MM.1S (cell line): ENCODE measurements at places on chromosomes 4 and X.

- no peak for DNase-seq
Observed at GRCh38 chr4:65600656-65601055, 69.6 kb downstream of the EPHA5 start.

- DNase-seq = peak; percentile 59
Observed at GRCh38 chr4:13678186-13678924, 50.8 kb upstream of the BOD1L1 start.

GRCh38 chrX:54386314-54386713 is 28.5 kb upstream of the WNK3 start:
- no peak for DNase-seq

GRCh38 chr4:17324386-17324830 is 187.5 kb downstream of the QDPR start:
- DNase-seq = peak; percentile 63

DNA sequence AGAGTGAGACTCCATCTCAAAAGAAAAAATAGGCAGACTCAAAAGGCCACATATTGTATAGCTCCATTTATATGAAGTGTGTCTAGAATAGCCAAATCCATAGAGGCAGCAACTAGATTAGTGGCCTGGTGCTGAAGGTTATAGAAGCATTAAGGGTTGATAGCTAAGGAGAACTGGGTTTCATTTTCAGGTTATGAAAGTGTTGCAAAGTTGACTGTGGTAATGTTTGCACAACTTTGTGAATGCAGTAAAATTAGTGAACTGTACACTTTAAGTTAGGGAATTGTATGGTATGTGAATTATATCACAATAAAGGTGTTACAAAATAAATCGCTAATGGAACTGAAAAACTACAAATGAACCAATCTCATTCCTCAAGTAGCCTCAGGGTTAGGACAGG is 28.3 kb downstream of the TXLNG start:
- no peak for DNase-seq

DNA sequence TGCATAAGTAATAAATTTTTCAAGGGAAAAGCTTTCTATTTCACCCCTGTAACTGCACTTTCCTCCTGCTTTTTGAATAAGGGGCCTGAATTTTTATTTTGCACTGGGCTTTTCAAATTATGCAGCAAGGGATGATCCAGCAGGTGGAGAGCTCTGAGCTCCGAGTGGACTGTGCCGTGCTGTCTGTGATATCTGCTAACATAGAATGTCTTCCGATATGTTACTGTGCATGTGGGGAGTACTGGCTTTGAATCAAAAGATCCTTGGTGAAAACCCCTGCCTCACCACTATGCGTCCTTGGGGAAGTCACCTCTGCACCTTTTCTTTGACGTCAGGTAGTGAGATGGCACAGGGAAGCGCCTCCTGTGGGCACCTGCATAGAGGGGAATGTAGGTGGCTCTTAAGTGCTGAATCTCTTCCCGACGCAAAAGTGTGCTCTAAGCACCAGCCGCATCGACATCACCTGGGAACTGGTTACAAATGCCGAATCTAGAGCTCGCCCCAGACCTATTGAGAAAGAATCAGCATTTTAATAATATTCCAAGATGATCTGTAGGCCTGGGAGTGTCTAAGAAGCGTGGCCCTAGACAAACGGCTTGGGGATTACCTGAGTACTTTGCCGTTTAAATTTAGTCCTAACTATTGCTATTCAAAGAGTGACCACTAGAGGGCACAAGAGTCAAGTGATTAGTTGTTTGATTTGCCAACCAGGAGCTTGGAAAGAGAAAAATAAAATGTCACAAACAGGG is 19.2 kb upstream of the WFS1 start:
- peak; percentile 75 for DNase-seq

DNA sequence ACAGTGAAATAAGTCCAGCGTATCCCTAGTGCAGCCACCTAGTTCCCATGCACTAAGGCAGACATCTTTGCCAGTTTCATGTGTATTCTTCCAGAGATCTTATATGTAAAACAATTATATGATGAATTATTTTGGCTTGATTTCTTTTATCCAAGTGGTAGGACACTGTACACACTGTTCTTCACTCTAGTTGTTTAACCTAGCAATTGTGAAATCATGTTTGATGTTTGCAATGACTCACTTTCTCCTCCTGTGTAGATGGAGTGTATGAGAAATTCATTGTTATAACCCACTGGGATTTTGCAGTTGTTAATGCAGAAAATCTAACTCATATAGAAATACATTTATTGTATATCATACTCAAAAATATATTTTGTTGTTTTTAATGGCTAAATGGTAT is 17.5 kb upstream of the TBC1D1 start:
- DNase-seq = no peak

GRCh38 chrX:71178908-71179307 is 34.3 kb downstream of the NLGN3 start:
- DNase-seq = peak; percentile 63

DNA sequence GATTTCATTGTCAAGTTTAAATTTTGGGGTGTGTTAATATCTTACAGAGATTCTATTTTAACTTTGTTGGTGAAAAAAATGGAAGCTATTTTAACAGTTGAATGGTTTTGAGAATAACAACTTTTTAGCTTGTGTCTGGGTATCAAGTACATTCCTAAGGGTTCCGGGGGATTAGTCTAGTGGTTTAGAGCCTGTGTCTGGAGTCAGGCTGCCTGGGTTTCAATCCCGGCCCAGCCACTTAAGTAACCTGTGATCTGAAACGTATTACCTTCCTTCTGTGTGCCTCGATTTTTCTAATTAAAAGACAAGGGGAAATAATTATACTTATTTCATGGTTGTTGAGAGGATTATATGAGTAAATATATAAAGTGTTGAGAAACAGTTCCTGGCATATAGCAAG is 288.6 kb upstream of the NR3C2 start:
- DNase-seq = no peak

- DNase-seq = no peak
Observed at GRCh38 chrX:138794246-138794645, 82.7 kb upstream of the FGF13 start.

GRCh38 chrX:72078411-72078810 is 53.3 kb downstream of the RTL5 start:
- DNase-seq = no peak

DNA sequence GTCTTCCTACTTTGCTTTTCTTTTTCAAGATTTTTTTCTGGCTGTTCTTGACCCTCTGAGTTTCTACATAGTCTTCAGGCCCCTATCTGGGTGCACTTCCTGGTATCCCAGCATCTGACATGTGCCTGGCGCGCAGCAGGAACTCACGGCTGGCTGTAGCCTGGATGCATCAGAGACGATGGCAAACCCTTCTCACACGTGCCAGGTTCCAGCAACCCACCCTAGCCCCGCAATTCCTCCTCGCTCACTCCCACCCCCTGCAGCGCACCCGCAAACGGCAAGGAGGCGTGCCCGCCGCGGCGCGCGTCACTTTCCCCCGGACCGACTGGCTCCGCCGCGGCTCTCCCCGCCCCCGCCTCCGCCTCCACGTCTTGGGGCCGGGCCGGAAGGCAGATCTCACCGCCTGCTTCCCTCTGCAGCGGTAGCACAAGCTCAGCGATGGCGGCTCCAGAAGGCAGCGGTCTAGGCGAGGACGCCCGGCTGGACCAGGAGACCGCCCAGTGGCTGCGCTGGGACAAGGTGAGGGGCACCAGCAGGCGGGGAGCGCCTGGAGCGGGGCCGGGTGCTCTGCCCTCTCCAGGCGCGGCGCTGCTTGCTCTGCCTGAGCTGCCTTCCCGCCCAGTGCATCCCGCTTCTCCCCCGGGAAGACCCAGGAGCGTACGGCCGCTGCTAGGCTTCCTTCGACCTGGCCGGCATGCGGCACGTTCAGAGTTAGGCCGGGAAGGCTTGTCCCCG is at the start of gene PGM2:
Gene PGM2 (plus strand): TSS at position 392 of the 735 bp plus-strand sequence. CDS start 47 bp downstream, at position 439.
- DNase-seq = peak; percentile 90

DNA sequence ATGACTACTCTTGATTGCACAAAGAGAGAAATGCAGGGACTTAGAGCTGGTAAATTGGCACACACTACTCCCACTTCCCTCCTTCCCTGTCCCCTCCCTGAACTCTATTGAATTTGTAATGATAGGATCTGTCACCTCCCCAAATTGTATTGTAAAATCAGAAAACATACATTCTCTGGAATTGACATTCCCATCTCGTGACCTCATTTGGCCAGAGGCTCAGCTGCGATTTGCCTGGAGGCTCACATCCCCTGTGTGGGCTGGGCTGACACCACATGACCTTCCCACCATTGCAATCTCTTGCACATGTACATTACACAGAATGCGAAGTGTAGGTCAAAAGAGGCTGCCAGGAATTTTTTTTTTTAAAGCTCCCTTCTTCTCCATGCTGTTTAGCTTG is 172.1 kb downstream of the MID1IP1 start:
- no peak for DNase-seq

DNA sequence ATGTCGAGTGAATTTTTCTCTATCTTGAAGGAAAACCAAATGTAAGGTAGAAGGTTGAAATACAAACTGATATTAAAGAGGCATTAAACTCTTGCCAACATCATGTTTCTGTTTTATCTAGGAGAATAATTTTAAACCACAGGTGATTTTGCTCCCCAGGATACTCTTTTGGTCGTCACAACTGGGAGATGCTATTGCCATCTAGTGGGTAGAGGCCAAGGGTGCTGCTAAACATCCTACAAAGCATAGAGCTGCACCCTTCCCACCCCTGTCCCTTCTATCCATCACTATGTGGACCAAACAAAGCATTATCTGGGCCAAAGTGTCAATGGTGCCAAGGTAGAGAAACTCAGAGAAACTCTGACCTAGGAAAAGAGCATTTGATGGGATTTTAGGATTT is 154.6 kb upstream of the MAGEB2 start:
- DNase-seq = no peak

DNA sequence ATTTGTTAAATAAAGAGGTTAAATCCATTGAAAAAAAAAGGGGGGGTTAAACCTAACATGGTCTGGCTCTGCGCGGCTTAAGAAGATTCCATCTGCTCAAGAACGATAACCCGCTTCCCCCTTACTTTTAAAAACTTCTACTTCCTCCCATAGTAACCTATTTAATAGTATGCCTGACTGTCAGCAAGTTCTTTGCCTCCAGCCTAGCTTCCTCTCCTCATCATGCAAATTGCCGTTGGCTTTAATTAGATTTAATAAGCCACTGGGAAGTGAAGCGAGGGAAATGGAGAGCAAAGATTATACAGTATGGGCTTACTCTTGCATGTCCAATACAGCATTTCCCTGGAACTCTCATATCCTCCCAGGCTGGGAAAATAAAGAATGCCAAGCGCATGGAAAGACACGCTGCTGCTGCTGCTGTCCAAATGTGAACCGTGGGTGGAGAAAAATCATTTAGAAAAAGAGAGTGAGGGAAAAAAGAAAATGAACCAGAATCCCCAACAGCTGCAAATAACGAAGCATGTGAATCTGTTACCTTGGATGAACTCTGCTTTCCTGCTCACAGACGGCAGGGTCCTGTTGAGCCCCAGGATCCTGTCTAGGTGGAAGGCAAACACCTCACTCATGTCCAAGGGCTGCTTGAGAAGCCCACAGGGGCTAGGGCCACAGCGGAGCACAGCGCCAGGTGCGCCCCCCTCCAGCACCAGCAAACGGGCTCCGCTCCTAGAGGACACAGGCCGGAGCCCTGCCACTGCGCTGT is 2.7 kb downstream of the GASK1B start:
- no peak for DNase-seq
